Body of pancreas (tissue), 4 donors: ENCODE measurements at places on chromosomes 11 and 22. TPM values are rescaled to one million over a fixed set of nuclear protein-coding genes. Genes with fewer than 3 reads are reported as not detected.
A peak's percentile ranks its signal among the peaks of the same experiment; 100 is the strongest.

- DNase-seq, result peak; percentile 89
Observed at GRCh38 chr22:30356449-30357235, at the start of the genes CCDC157 and SF3A1. Gene CCDC157 (plus strand): TSS chr22:30357007. CDS start chr22:30366001, 8,994 bp downstream. Gene SF3A1 (minus strand): TSS chr22:30356894. CDS start chr22:30356792, 102 bp downstream.

The DNAJB7 gene
- not detected for total RNA-seq

The TMEM45B gene
- 1.8 TPM for total RNA-seq

- DNase-seq, result no peak
Observed at GRCh38 chr11:70944636-70945035, 307.7 kb downstream of the SHANK2 start.

DNA sequence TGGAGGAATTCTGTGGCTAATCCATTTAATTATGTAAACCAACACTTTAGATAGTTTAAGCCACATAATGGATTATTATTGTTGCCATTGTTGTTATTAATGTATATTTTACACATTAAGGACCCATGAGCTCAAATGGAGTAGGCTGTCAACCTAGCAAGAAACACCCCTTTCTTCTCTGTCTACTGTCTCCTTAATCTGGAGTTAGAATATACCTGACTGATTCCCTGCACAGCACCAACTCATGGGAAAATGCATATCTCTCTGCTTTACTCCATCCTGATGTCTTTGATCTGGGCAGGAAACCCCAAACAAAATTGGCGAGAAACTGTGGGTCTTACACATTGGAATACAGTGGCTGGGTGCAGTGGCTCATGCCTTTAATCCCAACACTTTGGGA lies 24.0 kb upstream of the ME3 start:
- no peak for DNase-seq

The CECR2 gene
- 2.6 TPM for total RNA-seq

The CSRP3 gene
- total RNA-seq, result not detected

The PYGM gene
- total RNA-seq, result 0.78 TPM

- no peak for DNase-seq
Observed at GRCh38 chr22:37147186-37147990, 2.3 kb downstream of the IL2RB start.

- no peak for DNase-seq
Observed at GRCh38 chr11:43649921-43650320, 30.6 kb upstream of the HSD17B12 start.
